ENCODE measurements at places on chromosomes 4 and X. TPM values are rescaled to one million over a fixed set of nuclear protein-coding genes. Genes with fewer than 3 reads are reported as not detected.

CLNK gene
- not detected for total RNA-seq

REELD1 gene
- total RNA-seq, result not detected

PRKG2 gene
- total RNA-seq, result 0.64 TPM

CENPI gene
- 6.8 TPM for total RNA-seq

SNCA gene
- total RNA-seq, result 11.4 TPM

GPC4 gene
- total RNA-seq, result 0.30 TPM
